Stimulated activated CD8-positive, alpha-beta memory T cell treated with anti-CD3 and anti-CD28 coated beads, Interleukin-15, amount 100 ng/mL, for 48 hours (primary cell): ENCODE measurements at places on chromosomes 7 and 10.

GRCh38 chr10:35876248-35876647, 234.2 kb upstream of the FZD8 start:
- DNase-seq = no peak

DNA sequence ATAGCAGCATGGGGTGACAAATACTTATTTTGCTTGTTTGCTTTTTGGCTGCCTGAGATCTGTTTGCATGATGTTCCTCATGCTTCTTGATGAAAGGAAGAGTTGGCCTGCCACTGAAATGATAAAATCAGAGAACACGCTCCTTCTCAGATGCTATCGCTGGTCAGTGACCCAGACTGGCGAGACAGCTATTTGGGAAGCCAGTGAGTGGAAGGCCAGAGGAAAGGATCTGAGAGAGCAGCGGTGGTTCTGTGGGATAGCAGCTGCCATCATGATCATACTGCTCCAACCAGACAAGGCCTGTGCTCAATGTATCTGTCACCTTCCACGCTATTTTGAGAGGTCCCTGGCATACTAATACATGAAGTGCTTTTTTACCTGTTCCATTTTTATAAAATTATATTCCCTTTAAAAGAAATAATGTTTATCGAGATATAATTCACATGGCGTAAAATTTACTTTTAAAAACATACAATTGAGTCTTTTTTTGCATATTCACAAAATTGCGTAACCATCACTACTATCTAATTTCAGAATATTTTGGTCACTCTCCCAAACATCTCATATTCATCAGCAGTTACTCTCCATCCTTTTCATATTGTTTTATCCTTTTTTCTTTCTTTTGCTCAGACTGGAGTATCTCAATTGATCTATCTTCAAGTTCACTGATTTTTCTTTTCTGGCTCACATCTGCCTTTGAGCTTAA, 695.1 kb downstream of the TNS3 start:
- DNase-seq = no peak

GRCh38 chr10:93333278-93333978, 148.7 kb downstream of the MYOF start:
- no peak for DNase-seq

GRCh38 chr10:121764233-121764942, 163.4 kb downstream of the ATE1 start:
- no peak for DNase-seq

GRCh38 chr10:43112608-43112961, 25.7 kb upstream of the CSGALNACT2 start:
- DNase-seq = no peak

DNA sequence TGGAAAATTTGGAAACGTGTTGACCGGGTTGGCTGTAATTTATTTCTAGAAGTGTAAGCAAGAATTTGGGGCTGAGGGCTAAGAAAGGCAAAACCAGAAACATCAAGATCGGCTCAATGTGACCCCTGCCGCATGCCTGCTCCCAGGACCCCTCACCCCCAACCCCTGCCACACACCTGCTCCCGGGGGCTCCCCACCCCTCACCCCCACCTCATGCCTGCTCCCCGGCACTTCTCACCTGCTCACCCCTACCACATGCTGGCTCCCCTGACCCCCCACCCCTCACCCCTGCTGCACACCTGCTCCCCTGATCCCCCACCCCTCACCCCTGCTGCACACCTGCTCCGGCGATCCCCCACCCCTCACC, 19.0 kb upstream of the CFAP46 start:
- DNase-seq = no peak

DNA sequence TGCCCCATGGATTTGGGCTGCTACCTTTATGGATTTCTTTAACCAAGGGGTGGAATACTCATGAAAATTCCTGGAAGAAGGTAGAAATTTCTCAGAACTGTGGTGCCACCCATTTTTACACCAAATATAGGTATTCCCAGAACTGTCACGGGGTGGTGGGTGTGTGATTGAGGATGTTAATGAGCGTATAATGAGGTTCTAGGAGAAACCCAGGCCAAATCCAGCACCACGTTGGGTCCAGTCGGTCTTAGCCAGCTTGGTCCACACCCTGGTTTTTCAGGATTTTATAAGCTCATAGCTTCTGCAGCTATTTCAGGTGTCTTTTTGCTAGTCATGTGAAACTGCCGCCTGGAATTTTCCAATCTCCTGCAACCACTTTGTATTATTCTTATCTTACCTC, 83.3 kb downstream of the HECW1 start:
- DNase-seq = no peak

DNA sequence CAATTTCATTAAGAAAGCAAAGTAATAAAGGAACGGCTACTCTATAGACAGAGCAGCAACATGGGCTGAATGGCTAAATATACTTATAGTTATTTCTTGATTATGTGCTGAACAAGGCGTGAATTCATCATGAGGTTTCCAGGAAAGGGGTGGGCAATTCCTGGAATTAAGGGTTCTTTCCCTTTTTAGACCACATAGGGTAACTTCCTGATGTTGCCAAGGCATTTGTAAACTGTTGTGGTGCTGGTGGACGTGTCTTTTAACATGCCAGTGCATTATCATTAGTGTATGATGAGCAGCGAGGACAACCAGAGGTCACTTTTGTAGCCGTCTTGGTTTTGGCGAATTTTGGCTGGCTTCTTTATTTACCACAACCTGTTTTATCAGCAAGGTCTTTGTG, 28.5 kb upstream of the ZMYND11 start:
- no peak for DNase-seq

- no peak for DNase-seq
Measured at GRCh38 chr7:69597278-69598076, 798 bp upstream of the AUTS2 start.

DNA sequence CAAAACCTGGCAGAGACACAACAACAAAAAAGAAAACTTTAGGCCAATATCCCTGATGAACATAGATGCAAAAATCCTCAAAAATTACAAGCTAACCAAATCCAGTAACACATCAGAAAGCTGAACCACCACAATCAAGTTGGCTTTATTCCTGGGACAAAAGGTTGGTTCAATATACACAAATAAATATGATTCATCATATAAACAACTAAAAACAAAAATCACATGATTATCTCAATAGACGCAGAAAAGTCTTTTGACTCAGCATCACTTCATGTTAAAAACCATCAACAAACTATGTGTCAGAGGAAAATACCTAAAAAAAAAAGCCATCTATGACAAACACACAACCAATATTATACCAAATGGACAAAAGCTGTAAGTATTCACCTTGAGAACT, 283.5 kb downstream of the THSD7A start:
- no peak for DNase-seq

- no peak for DNase-seq
Measured at GRCh38 chr7:16785321-16785720, 19.5 kb downstream of the AGR2 start.

DNA sequence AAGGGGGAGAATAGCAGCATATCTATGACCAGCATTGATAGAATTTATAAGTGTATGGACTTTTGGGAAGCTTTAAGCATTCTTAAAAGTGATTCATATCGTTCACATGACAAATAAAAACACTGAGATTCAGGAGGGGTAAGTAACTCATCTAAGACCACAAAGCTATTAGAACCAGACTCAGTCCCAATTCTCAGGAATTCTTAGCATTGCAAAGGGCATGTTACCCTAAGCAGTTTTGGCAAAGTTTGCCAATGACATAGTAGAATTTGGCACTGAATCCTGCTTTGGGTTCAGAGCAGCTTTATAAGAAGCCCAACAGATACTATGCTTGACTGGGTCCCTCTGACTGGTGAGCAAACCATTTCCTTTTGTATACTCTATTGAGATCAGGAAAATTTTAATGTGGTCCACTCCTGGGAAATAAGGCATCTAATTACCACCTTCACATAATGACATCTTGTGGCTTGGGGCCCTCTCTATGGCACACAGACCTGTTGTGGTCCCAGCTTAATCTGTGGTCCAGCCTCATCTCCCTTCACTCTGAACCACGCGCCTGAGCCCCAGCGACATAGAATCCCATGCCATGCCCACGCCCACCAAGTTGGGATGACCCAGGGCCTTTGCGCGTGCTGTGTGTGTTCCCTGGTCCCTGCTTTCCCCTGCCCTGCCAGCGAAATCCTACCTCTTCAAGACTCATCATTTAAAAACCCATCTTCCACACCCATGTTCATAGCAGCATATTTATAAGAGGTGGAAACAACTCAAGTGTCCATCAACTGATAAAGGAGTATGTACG, 37.5 kb upstream of the DOCK1 start:
- no peak for DNase-seq

- no peak for DNase-seq
Measured at GRCh38 chr7:155799514-155799913, 12.7 kb downstream of the SHH start.

GRCh38 chr10:31884386-31884785, 44.2 kb downstream of the ARHGAP12 start:
- no peak for DNase-seq

- DNase-seq = no peak
Measured at GRCh38 chr7:28222636-28223035, 42.0 kb upstream of the JAZF1 start.

- no peak for DNase-seq
Measured at GRCh38 chr10:110508806-110509544, 11.3 kb downstream of the DUSP5 start.

DNA sequence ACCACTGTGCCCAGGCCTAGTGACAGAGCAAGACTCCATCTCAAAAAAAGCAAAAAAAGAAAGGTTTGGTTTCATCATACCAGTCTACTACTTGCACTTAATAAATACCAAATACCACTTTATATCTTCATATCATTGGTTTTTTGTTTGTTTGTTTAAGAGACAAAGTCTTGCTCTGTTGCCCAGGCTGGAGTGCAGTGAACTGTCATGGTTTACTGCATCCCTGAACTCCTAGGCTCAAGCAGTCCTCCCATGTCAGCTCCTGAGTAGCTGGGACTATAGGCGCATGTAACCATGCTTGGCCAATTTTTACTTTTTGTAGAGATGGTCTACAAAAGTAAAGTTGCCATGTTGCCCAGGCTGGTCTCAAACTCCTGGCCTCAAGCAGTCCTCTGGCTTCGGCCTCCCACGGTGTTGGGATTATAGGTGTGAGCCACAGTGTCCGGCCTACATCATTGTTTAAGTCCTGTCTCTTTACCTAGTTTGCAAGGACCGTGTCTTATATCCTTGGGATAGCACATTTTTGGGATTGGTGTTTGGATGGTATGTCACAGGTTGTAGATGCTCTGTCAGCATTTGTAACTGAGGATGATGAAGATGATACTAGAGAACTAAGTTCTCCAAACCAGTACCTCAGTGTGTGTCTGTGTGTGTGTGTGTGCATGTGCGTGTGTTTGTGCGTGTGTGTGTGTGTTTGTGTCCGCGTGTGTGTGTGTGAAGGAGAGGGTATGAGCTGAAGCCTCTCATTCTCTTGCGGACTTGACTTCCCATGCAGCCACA, 9.3 kb downstream of the LMTK2 start:
- DNase-seq = no peak

- DNase-seq = no peak
Measured at GRCh38 chr10:35191523-35191922, 64.9 kb downstream of the CREM start.
